ENCODE measurements at places on chromosomes 5 and 9. TPM values are rescaled to one million over a fixed set of nuclear protein-coding genes. Genes with fewer than 3 reads are reported as not detected.
A peak's percentile ranks its signal among the peaks of the same experiment; 100 is the strongest.

DNA sequence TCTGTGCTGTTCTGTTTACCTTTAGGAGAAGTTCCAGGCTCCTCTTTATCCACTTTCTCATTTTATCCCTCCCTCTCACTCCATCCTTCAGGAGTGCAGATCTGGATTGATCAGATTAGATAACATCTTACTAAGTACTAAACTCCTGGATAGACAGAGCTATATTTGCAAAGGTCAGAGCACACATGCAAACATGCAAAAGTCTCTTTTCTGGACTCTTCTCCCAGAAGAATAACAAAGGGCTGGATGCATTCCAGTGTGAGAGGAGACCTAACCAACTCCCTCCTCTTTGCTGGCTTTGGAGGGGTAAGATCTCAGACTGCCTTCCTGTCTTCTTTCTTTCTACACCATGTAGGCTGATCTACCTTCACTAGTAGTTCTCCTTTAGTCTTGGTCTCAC is 21.4 kb downstream of the GARNL3 start:
- no peak for DNase-seq

DNA sequence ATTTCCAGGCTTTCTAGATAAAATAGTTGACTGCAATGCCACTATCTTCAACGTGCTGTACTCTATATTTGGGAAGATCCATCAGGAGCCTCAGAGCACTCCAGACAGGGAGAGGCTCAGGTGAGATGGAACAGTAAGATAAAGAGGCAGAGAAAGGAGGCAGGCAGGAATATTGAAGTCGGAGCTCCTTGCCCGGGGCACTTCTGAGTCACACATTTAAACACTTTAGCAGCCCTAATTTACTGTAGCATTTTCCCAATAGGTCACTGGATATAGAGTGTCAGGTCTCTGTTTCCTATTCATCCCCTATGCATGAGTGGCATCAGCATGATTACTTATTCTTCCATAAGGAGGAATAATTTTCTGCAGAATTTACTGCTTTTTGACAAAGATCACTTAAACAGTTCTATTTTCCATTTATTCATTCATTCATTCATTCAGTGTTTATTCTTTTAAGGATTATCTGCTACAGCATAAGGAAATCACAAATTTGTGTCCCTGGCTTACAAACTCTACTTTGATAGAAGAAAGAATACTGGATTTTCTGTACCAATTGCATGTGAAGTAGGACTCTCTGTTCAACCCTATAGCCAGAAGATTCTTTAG is 170.7 kb downstream of the MAPKAP1 start:
- no peak for DNase-seq

DNA sequence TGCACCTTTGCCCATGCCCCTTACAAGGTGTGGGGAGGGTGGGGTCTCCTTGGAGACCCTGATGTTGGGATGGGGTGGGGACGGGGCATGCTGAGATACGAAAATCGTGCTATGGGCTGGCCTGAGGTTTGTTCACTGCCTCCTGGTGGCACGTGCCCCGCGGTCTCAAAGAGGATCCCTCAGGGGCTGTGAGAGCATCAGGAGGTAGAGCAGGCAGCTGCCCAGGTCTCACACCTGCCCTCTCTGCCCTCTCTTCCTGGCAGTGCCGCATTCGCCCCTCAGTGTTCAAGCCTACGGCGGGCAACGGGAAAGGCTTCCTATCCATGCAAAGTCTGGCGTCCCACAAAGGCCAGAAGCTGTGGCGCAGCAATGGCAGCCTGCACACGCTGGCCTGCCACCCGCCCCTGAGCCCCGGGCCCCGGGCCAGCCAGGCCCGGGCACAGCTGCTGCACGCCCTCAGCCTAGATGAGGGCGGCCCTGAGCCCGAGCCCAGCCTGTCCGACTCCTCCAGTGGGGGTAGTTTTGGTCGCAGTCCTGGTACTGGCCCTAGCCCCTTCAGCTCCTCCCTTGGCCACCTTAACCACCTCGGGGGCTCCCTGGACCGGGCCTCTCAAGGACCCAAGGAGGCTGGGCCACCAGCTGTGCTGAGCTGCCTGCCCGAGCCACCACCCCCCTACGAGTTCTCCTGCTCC is 6.7 kb downstream of the N4BP3 start:
- no peak for DNase-seq

The HAVCR2 gene
- total RNA-seq: 1.8 TPM

The C5orf34 gene
- 0.51 TPM for total RNA-seq

- no peak for DNase-seq
These were observed 4.2 kb downstream of the SCGB3A2 start for GRCh38 chr5:147882586-147883313.

- DNase-seq: no peak
These were observed 1249.5 kb upstream of the CDH18 start for GRCh38 chr5:21237461-21237860.

- DNase-seq: no peak
These were observed 47.9 kb upstream of the SLC12A2 start for GRCh38 chr5:128035689-128036088.

GRCh38 chr9:109439378-109440116 is 58.6 kb downstream of the PTPN3 start:
- DNase-seq: peak; percentile 26

All from right atrium auricular region (tissue), 2 donors.